ENCODE measurements at places on chromosomes 6 and 20.

- no peak for DNase-seq
Measured at GRCh38 chr6:39280247-39280731, 33.9 kb downstream of the KCNK17 start.

GRCh38 chr20:32535316-32535952 is 49.7 kb downstream of the NOL4L start:
- DNase-seq = no peak

- DNase-seq = peak; percentile 88
Measured at GRCh38 chr20:32091888-32092346, 17.6 kb upstream of the TM9SF4 start.

DNA sequence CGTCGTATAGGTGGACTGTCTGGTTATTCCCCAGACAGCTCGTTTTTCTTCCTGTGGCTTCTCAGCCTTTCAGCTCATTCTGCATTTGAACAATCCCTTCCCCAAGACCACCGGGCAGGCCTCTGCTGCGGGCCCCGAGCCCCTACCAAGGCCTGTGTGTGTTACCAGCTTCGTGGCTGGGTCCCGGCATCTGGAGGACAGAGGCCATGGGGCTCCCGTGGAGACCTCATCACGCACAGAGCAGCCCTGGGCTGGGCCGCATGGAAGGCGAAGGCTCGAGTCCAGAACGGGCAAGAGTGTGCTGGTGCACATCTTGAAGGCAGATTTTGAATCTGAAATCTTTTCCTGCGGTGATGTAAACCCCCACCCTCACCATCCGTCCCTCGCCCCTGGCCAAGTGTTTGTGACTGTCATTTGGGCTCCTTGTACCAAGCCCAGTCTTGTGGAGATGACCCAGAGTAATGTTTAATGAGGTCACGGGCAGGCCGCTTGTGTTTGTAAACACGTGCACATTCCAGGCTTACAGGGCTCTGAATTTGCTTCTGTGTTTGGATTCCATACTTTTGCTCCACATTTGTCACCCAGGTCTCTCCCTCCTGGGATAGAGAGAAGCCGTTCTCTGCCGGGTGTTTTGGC is 119.6 kb downstream of the CDH4 start:
- no peak for DNase-seq

DNA sequence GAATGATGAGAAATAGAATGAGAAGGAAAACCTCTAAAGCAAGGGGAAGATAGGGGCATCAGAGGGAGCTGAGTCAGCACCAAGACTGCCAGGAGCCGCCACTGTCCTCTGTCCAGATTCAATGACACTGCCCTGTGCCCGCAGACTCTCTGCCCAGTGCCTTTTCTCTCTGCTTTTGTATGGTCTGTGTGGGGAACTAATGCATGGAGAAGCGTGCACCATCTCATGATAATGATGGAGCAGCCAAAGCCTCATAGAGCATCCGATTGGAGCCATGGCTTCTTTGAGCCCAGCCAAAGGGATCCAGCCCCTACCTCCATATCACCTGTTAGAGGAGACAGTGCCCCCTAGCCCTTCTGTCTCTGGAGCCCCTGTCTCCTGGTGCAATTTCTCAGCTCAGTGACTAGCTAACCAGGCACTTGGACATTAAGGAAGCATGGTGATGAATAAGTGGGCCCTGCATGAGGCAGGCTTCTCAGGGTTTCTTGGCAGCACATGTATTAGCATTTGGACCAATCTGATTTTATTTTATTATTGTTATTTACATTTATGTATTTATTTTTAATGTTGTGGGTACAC is 6.5 kb upstream of the PFDN4 start:
- DNase-seq = no peak

GRCh38 chr6:125183391-125183790 is 29.8 kb downstream of the TPD52L1 start:
- no peak for DNase-seq

DNA sequence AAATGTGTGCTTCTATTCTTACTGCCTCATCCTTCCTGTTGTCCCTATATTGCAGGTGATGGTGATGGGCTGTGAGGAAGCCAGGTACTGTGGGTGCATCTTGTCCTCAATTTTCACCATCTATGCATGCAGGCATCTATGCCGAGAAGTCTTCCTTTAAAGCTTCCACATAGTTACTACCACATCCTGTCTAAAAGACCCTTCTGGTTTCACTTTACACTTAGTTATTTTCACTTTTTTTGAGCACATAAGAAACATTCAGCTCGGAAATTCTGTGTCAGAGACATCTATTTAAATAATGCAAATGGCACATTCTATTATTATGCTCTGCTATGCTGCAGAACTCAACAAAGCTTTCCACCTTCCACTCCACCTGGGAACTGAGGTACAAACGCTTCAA is 28.2 kb upstream of the FABP7 start:
- DNase-seq = no peak

- no peak for DNase-seq
Measured at GRCh38 chr6:97293198-97293696, 10.2 kb upstream of the MMS22L start.

GRCh38 chr6:42268835-42269204 is 51.2 kb upstream of the MRPS10 start:
- no peak for DNase-seq

GRCh38 chr6:109772883-109773431 is 81.9 kb downstream of the FIG4 start:
- peak; percentile 75 for DNase-seq

GRCh38 chr20:57166568-57167291 is 99.7 kb downstream of the BMP7 start:
- DNase-seq = no peak

DNA sequence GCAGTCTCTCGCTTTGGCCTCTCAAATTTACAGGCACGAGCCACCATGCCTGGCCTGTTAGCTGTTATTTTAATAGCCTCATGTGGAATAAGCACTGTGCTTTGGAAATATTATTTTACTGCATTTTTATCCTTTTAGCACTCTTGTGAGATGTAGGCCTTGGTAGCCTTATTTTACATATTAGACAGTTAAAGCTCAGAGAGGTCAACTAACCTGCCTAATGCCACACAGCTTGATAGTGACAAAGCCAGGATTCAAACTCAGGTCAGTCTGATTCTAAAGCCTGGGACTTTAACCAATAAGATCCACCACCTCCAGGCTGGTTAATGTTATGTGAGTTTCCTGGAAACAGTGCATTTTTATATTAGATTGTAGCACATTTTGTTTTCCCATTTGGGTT is 9.5 kb downstream of the TNFAIP3 start:
- DNase-seq = no peak

GRCh38 chr6:79984261-79984660 is 20.2 kb upstream of the TTK start:
- DNase-seq = no peak

DNA sequence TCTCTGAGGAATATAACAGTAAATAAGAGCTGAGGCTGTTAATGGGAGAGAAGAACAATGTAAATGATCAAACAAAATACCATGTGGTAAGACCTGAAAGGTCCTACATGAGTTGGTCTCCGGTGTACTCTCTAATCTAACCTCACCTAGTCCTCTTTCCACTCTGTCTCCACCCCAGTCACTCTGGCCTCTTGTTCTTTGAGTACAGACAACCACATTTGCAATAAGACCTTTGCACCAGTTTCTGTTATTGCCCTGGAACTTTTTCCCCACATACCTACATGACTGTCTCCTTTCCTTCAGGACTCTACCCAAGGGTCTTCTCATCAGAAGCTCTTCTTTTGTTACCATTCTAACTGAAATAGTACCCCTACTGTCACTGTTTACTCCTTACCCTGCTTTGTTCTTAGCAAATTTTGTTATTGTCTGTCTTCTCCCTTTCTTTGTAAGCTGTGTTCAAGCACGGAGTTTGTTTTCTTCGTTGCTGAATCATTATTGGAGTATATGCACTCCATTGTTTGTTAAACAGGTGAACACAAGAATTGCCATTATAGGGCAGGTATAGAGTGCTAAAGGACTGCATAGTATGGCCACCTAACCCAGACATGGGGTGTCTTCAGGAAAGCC is 37.3 kb downstream of the MAPK14 start:
- no peak for DNase-seq

DNA sequence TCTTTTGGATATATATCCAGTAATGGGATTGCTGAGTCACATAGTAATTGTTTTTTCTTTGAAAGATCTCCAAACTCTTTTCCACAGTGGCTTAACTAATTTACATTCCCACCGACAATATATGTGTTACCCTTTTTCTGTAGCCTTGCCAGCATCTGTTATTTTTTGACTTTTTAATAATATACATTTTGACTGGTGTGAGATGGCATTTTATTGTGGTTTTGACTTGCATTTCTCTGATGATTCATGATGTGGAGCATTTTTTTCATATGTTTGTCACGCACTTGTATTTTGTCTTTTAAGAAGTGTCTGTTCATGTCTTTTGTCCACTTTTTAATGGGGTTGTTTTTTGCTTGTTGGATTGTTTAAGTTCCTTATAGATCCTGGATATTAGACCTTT is 58.9 kb upstream of the OPRM1 start:
- no peak for DNase-seq

DNA sequence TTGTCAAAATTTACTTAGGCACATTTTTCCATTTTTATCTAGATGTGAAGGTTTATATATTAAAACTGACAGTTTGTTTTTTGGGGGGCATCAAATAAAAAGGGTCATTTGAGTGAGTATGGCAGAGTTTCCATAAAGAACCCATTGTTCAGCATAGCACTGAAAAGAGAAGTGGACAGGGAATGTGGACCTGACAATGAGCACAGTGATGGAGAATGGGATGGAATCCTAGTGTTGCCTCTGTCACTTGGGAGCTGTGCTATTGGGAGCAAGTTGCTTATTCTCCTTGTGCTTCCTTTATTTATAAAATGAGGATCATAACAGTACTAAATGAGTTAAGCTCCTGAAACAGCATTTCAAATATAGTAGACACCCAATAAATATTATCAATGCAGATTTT is 130.7 kb upstream of the SIM1 start:
- no peak for DNase-seq

- no peak for DNase-seq
Measured at GRCh38 chr6:154749341-154749740, 16.1 kb downstream of the SCAF8 start.

- DNase-seq = no peak
Measured at GRCh38 chr6:160883999-160884398, 107.6 kb upstream of the MAP3K4 start.

- DNase-seq = no peak
Measured at GRCh38 chr6:5557506-5557905, 296.2 kb downstream of the FARS2 start.

- DNase-seq = no peak
Measured at GRCh38 chr6:113953346-113953745, 17.6 kb downstream of the HDAC2 start.

DNA sequence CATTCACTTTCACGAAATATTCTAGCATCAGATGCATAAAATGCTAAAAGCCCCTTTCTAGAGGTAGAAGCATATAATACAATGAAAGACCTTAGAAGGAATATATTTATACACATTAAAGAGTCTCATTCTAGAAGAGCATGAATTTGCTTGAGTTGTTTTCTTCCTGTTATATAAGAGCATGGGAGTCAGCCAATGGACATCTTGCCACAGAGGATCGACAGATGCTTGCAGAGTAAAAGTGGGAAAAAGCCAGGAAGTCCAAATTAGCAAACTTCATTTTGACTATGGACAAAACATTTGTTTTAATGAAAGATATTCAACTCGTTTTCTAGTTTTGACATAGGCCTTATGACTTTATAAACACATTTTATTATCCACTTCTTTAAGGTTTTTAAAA is 44.2 kb upstream of the RIPPLY2 start:
- no peak for DNase-seq

- no peak for DNase-seq
Measured at GRCh38 chr20:52484438-52484837, 292.9 kb upstream of the ZFP64 start.

DNA sequence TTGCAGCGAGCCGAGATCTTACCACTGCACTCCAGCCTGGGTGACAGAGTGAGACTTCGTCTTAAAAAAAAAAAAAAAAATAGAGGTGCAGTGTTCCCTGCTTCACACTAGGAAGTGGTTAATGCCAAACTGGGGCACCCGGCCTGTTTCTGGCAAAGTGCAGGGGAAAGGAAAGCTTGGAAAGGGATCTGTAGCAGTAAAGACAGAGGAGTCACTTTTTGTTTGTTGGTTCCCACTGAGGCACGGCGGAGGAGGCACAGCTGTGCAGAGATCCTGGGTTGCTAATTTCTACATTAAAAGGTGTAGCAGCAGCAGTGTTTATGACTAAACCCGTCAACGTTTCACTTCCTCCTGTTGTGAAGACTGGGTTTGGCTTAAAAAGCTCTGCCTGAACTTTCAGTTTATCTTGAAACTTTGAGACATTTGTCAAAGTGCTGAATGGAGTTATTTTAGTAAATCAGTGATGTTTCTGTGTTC is 125.6 kb downstream of the CARMIL1 start:
- no peak for DNase-seq

- DNase-seq = no peak
Measured at GRCh38 chr20:33672426-33673113, 1.7 kb downstream of the NECAB3 start.

DNA sequence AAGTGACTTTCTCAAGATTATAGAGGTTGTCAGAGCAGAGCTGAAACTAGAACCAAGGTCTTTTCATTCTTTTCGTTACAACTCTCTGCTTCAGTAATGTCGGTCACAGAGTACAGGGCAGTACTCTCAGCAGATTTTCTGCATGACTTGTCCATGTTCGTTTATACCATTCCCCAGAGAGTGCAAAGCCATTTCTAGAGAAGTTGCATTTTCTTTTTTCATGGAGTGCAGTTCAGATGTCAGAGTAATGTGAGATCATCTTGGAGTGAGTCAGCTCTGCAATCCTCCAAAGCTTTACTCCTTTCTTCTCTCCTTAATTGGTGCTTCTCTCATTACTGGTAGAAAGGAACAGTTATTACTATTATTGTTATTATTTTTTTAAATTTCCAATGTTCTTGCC is 115.6 kb upstream of the B3GAT2 start:
- DNase-seq = no peak

GRCh38 chr6:151172751-151173150 is 67.0 kb upstream of the AKAP12 start:
- no peak for DNase-seq

DNA sequence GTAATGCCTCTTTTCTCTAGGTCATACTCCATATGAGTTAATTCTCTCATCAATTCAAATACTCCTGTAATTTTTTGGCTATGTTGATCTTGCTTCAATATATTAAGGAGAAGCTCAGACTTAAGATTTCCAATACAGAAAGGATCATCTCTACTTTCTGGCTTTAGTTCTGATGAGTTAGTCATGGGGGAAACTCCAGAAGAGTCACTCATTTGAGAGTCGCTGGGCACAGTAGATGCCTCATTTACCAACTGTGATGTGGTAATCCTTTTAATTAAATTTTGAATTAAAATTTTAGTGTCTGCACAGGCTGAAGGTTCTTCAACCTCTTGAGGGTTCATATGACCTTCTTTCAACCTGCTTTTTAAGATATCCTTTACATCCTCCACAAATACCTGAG is 38.5 kb downstream of the DST start:
- DNase-seq = no peak

DNA sequence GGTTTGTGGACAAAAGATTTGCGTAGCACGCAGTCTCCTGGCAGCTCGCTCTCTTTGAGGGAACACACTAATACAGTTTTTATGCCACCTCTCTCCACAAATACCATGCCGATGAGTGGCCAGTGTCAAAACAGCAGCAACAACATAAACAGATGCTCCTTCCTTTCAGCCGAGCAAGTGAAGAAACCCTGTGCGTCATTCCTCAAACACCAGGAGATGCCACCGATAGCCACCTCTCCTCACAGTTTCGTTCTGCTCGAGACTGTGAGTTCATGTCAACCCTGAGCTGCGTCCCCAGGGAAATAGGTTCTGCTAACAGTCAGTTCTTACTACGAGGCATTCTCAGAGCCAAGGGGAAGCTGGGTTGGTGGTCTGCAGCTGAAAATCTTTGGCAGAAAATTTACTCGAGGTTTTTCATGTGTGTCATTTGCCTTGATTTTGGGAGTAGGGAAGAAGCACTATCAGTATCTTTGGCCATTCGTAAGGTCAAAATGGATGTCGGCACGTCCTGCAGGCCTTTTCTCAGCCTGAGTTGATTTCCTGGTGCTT is 59.9 kb downstream of the EYA2 start:
- DNase-seq = no peak

Data from Right ventricle myocardium inferior (tissue), 1 donor.